EH (cell line): ENCODE measurements at places on chromosomes 11 and 22.

DNA sequence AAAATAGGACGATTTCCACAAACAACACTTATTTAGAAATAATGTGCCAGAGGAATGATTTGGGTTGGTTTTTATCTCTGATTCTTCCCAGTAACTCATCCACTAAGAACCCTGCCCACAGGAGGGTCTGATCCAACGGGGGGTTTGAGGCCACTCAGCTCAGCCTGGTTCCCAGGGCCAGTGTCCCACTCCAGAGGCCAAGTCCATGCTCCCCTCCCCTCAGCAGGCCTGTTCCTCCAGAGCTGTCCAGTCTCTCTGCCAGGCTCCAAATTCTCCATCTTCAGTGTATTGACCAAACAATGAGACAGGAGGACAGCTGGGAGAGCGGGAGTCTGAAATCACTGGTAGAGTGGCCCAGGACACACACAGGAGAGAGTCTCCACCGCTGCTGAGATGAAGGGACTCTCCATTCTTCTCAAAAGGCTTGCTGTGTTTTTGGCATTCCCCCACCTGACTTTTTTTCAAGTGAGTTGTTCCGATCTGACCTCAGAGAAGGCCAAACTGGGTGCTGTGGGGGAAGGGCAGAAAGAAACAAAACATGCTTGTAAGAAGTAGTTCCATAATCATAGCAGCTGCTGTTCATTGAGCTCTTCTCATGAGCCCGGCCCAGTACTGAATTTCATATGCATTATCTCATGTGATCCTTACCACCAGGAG, 17.6 kb upstream of the SCN2B start:
- DNase-seq = no peak

DNA sequence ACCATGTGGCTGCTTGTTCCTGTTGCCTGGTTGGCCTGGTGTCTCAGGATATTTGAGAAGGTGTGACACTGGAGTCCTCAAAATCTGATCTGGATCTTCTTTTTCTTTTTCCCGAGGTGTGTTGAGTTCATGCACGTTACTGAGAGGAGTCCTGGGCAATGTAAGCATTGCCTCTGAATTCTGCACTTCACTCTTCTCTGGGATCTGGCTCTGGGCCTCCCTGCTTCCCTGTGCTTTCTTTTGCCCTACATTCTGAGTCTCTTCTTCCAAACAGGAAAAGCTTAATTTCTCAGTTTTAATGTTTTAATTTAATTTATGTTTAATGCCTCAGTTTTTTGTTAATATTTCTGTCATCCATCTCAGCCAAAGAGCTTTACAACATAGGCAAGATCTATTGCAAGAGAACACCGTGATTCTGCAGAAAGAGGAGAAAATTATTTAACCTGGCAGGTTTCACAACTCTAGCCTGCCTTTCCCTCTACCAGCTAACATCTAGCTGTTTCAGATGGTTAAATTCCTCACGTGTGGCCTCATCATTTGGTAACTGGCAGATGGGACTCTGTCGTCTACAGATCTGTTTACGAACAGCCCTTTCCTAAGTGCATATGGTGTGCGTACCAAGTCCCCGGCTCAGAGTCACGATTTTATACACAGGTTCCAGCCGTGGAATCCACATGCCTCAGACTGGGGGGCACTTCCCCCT, 24.7 kb downstream of the LDLRAD3 start:
- peak; percentile 10 for DNase-seq

GRCh38 chr11:119847853-119848252, 118.9 kb upstream of the NECTIN1 start:
- DNase-seq = no peak

DNA sequence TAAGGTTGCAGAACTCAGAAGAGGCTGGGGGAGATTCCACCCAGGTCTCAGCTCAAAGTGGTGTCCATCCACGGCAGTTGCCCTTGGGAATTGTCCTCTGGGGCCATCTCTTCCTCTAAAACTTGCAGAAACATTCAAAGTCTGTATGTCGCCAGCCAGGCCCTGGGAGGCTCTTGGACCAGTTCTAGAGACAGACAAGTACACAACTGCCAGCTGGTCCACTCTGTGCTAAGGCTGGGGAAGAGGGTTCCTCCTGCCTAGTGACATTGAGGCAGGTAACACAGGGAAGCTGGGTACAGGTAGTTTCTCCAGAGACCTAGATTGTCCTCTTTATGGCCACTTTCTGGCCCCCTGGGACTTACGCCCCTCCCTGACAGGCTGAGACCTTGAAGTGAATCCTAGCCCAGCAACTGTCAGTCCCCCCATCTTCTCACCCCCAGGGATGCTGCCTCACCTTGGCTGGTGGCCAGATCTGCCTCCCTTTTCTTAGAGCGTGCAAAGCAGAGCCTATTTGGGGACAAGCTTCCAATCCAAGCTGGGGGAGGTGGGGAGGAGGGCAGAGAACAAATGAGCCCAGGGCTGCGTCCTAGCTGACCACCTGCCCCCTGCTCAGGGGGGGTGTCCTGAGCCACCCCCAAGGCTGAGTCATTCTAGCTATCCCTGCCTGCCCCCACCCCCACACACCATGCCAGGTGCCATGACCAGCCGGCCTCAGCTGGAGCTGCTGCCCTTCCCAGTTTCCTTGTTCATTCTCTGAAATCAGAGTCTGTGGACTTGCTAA, 8.4 kb downstream of the FAM83F start:
- DNase-seq = no peak

GRCh38 chr11:13931356-13931755, 31.2 kb upstream of the SPON1 start:
- no peak for DNase-seq

DNA sequence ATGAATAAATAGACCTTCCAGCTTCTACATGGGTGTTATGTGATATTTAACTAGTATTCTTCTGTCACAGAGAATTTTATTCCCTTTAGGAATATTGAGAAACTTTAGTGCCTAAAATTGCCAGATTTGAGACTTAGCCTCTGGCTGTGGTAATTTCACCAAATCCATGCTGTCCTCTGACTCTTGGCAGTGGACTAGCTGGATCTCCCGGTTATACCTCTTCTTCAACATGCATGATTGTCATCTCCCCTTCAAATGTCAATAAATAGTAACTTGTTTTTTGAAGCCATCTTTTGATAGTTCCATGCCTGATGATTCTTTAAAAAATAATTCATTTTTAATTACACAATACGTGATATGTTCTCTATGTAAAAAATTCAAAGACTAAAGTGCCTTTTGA, 8.4 kb downstream of the AQP11 start:
- DNase-seq = no peak

DNA sequence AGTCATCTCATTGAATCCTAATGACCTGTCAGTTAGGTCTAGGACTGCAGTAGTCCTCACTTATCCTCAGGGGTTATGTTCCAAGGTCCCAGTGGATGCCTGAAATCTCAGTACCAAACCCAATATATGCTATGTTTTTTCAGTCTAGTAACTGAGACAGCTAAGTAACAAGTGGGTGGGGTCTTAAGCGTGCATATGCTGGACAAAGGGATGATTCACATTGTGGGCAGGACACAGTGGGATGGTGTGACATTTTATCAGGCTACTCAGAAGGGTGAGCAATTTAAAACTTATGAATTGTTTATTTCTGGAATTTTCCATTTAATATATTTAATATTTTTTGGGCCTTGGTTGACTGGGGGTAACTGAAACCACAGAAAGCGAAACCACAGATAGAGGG, 29.0 kb downstream of the DDX10 start:
- DNase-seq = peak; percentile 72

GRCh38 chr11:47225552-47226400, 11.0 kb downstream of the DDB2 start:
- DNase-seq = peak; percentile 44

- peak; percentile 37 for DNase-seq
Measured at GRCh38 chr11:63915961-63916836, 765 bp downstream of the RCOR2 start.

DNA sequence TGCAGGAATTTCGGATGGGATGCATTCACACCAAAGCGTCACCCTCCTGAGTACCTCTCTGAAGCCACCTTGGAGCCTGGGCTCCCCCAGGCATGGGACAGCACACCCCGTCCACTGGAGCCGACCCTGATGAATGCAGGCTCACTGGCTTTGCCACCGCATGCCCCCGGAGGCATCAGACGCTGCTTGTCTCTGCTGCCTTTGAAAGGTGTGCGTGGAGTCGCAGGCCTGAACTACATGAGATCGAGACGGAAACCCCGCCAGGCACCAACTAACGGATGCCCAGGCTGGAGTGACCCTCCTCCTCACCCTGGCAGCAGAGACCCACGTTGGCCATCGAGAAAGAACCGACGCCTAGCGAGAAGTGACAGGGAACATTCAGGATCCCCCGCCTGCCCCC, 22.5 kb downstream of the KRTAP5-5 start:
- DNase-seq = no peak

DNA sequence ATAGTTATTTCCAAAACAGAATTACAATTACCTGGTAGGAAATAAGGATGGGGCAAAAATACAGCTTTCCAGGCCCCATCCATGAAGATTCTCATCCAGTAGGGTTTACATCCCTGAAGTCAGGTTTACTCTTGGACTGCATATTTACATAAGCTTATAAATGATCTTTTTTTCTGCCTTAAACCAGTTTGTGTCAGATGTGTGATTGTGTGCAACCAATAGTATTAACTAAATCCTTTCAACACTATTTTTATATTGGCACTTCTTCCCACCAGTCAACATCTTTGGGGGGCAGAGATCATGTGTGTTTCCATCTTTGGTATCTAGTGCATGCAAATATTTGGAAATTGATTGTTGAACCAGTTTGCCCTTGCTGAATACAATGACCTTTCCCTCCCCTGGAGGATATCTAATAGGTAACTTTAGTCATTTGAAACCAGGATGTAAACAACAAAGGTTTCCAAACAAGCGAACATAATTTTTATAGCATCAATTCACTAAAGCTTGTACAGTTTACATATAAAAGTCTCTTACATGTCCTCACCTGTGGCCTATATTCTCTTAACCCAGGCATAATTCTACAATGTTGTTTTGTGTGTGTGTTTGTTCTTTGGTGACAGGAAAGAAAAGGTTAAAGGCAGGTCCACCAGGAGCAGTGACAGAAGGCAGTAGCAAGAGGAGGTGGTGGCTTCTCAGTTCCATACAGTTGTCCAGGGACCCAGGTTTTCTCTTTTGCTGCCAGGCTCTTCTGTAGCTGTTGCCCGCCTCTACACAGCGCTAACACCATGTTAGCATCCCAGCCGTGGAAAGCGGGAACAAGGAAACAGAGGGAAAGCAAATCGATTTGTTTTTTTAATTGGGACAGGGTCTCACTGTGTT, 1.7 kb upstream of the ME3 start:
- no peak for DNase-seq

- no peak for DNase-seq
Measured at GRCh38 chr11:3796801-3797328, 489 bp downstream of the NUP98 start.

DNA sequence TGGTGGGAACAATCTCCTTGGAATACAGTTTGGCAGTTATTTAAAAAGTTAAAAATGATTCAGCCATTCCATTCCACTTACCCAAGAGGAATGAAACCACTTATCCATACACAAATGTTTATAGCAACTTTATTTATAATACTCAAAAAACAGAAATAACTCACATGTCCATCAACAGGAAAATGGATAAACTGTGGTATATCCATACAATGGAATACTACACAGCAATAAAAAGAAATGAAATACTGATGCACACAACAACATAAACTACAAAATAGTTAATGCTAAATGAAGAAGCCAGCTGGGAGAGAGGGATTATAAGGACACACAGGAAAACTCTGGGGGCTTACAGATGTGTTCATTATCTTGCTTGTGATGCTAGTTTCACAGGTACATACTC, 64.7 kb downstream of the FCHSD2 start:
- DNase-seq = peak; percentile 25

- no peak for DNase-seq
Measured at GRCh38 chr11:56917708-56918400, 70.9 kb upstream of the OR5AK2 start.

- no peak for DNase-seq
Measured at GRCh38 chr11:133501643-133502539, 30.4 kb downstream of the OPCML start.

GRCh38 chr11:31964181-31964580, 126.7 kb upstream of the RCN1 start:
- DNase-seq = no peak

GRCh38 chr11:86812981-86813380, 12.6 kb downstream of the PRSS23 start:
- peak; percentile 37 for DNase-seq

- DNase-seq = no peak
Measured at GRCh38 chr11:7525424-7525823, 11.6 kb downstream of the PPFIBP2 start.

GRCh38 chr22:17348464-17349103, 20.7 kb upstream of the CECR2 start:
- no peak for DNase-seq

DNA sequence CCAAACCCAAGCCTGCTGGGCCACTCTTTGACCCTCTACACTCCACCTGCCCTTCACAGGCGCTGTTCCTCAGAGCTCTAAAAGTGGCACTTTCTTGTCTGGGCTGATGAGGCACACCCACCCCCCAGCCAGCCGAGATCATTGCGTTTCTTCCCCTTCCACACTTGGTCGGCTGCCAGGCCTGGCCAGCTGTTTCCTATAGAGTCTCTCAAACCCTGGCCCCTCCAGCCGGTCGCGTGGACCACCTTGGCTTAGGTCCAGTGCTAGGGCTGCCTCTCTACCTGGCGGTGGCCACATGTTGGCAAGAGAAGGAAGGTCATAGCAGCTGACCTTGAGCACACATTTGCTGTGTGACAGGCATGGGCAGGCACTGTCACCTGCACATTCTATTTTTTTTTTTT, 60.6 kb downstream of the PPP6R2 start:
- DNase-seq = no peak

DNA sequence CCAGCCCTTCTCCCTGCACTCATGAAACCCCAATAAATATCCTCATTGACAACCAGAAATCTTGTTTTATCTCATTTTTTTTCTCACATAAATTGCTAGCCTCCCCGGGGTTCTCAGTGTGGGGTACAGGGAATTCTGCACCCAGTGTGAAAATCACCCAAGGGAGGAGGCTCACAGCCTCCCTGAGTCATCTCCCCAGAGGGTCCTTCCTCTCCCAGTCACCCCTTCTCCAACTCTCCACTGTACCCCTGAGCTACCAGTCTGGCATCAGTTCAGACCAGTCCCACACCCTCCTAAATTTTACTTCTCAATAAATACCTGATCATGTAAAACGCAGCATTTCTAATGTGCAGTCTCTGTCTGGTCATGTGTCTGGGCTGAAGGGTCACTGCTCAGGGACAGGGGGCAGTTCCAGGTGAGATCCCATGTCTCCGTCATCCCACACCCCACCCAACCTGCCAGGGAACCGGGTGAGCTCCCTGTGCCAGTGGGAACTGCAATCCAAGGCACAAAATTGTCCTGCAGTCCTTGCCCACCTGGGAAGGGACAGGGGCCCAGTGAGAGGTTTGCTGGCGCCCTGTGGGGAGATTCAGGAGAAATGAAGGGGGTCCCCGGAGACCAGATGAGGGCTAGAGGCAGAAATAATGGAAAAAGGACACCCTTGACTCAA, 8.3 kb downstream of the IGLL5 start:
- no peak for DNase-seq

GRCh38 chr11:4704790-4705334, 278 bp downstream of the MMP26 start:
- DNase-seq = no peak

DNA sequence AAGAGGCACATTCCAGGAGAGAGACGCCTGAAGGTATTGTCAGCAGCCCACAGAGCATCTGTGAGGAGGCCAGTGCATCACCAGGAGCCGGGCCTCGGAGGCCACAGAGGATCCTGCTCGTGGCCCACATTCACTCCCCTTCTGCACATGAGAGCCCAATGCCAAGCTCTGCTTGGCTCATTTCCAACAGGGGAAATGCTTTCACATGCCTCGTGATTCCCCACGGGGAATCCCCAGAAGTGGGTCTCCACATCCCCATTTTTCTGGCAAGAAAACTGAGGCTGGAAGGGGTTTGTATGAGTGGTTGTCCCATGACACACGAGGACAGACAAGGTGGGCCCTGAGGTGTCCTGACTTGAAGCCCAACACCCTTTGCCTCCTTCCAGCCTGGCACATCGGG, 34.4 kb downstream of the TP53I11 start:
- DNase-seq = no peak
